ENCODE measurements at places on chromosomes 2 and 18. TPM values are rescaled to one million over a fixed set of nuclear protein-coding genes. Genes with fewer than 3 reads are reported as not detected.

The HYCC2 gene
- total RNA-seq = 9.1 TPM

- no peak for DNase-seq
Observed at GRCh38 chr2:229884775-229885699, 36.8 kb downstream of the TRIP12 start.

The EPHA4 gene
- 34.0 TPM for total RNA-seq

DNA sequence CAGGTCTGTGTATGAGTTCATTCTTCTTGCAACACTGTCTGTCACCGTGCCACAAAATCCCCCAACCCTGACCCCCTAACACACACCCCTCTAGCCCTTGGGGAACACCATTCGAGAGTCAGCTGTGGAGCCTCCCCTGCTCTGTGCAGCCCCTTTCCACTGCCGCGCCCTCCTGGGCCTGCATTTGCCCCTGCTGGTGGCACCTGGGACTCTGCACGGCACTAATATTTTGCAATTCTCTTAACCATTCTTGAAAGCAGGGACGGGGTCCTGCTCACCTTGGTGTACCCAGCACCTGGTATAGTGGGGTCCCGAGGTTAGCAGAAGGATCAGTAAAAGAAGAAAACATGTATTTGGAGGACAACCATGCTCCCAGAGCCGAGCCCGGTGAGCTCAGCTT, 124.0 kb downstream of the HDAC4 start:
- no peak for DNase-seq

The SLC30A3 gene
- total RNA-seq = 8.7 TPM

- DNase-seq = no peak
Observed at GRCh38 chr2:122139739-122140420, 384.4 kb downstream of the TSN start.

The SP100 gene
- total RNA-seq = 76.1 TPM

- peak; percentile 58 for DNase-seq
Observed at GRCh38 chr2:175207741-175208438, 26.4 kb upstream of the ATP5MC3 start.

The ACTG2 gene
- total RNA-seq = 1.6 TPM

GRCh38 chr2:129757915-129758783, 221.3 kb upstream of the RAB6C start:
- DNase-seq = no peak

- no peak for DNase-seq
Observed at GRCh38 chr2:36371928-36372391, 16.4 kb downstream of the CRIM1 start.

The RAB27B gene
- total RNA-seq = 0.29 TPM

DNA sequence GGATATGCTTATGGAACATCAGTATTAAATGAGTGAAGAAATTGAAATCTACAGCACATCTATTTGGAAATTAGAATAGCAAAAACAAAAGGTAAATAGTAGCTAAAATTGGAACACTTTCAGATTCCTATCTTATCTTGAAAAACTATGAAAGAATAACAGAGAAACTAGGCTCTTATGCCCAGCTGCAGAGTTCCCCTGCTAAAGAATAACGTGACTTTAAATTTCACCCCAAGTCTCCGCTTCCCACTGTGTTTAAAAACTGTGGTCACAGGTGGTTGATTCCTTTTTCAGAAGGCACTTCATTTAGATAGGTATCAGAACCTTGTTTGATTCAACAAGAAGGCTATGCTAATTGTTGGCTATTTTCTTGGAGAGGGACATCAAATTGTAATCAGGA, 30.1 kb downstream of the ARHGAP28 start:
- DNase-seq = no peak

- peak; percentile 68 for DNase-seq
Observed at GRCh38 chr2:227472265-227473121, 537 bp downstream of the AGFG1 start.

- DNase-seq = no peak
Observed at GRCh38 chr2:30193104-30193681, 38.1 kb upstream of the LBH start.

The SPEG gene
- 136 TPM for total RNA-seq

The PCARE gene
- total RNA-seq = 2.4 TPM

- no peak for DNase-seq
Observed at GRCh38 chr2:29580223-29580622, 341.2 kb downstream of the ALK start.

DNA sequence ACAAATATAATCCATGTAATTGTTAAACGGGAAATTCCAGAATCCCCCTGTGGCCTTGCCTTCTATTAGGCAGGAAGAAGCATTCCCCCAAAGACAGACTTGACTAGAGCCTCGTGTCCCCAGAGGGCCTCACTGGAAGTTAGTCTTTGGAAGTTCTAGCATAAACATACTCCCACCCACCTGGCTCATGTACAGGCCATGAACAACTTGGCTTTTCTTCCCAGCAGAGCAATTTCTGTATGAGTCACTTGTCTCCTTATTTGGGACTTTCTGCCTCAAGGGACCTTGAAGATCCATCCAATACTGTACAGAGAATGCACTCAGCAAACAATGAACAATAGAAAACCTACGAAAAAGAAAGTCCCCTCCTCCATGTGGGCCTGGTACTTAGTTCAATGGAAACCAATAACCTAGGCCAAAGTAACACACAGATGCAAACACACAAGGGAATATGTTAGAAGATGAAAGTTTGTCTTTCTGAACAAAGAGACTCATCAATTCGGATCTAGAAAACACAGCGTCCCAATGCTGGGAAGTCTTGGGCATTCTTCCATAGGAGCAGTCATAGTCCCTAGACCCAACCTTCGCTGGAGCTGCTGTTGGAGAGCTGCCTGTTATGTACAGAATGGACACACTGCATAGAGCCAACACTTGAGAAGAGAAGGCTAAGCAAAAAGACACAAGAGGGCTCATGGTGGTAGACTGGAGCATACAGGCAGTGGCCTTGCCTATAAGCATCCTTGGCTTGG, 303.5 kb downstream of the HRH4 start:
- peak; percentile 79 for DNase-seq

The PAIP2B gene
- 70.5 TPM for total RNA-seq

The MGAT4A gene
- 18.2 TPM for total RNA-seq

GRCh38 chr2:218856167-218856895, 3.3 kb upstream of the WNT6 start:
- no peak for DNase-seq

The IMMT gene
- 267 TPM for total RNA-seq

The TUBA3E gene
- total RNA-seq = 5.1 TPM

The ATP6V1B1 gene
- total RNA-seq = 0.39 TPM

DNA sequence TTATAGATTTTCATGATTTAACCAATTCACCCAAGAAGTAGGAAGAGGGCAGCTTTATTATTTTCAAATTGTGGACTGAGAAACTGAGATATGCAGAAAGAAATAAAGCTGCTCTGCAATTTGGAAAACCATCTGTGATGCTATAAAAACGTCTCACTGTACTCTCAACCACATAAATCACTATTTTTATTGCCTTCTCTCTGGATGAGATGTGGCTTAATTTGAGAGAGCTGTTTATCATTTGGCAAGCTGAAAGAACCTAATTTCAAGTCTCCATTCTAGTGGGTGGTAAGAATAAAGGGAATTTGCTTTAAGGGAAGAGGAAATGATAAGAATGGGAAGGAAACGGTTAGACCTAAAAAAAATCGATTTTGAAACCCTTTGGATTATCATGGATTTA, 49.9 kb upstream of the CYP1B1 start:
- DNase-seq = no peak

The SNORC gene
- total RNA-seq = 2.2 TPM

The TEX44 gene
- not detected for total RNA-seq

DNA sequence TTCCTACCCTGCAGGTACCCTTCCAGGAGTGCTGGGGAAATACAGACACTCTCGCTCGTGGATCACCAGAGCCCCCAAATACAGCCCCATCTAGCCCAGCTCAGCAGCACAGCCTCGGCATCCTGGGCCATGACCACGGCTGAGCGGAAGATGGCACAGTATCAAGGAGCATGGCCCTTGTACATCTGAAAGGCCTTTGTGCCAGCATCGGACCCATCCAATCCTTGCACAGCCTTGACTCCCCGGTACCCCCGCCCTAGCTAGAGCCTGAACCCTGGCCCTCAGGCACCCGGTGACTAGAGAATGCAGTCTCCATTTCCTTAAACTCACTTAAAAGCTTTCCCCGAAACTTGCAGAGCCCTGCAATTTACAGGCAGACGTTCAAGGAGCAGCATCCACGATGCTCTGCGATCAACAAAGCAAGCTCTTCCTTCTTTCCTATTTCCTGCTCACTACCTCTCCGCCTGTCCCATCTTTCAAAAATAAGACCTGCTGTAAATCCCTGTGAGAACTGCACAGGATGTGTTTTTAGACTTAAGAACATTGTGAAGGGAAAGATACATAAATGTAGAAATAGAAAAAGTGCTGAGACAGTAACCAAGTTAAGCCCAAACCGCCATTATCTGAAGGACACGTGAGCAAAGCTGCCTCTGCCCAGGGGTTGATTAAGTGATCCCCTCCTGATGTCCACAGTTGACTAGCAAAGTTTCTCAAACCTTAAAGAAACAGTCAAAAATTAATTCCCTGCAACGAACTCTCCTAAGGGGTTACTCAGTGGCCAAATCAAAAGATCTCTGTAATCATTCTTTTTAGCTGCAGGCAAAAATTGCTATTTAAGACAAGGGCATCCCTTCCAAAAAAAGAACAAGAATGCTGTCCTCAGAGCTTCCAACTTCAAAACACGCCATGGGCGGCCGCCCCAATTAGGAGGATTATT, 48.5 kb downstream of the ZNF516 start:
- DNase-seq = peak; percentile 11

- DNase-seq = no peak
Observed at GRCh38 chr2:223169830-223170605, 118.0 kb downstream of the KCNE4 start.

The DAPL1 gene
- total RNA-seq = not detected

DNA sequence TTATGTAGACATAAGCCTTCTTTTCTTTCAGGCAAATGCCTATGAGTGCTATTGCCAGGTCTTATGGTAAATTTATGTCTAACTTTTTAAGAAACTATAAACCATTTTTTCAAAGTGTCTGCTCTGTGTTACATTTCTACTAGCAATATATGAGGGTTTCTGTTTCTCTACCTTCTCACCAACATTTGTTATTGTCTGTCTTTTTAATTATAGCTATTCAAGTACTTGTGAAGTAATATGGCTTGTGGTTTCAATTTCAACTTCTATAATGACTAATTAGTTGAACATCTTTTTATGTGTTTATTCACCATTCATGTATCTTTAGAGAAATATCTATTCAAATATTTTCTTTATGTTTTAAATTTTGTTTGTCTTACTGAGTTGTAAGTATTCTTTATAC, 213.1 kb upstream of the MC4R start:
- no peak for DNase-seq

GRCh38 chr18:48565105-48565504, 26.3 kb downstream of the CTIF start:
- DNase-seq = no peak
